ENCODE measurements at places on chromosomes 5 and 9. TPM values are rescaled to one million over a fixed set of nuclear protein-coding genes. Genes with fewer than 3 reads are reported as not detected.

DNA sequence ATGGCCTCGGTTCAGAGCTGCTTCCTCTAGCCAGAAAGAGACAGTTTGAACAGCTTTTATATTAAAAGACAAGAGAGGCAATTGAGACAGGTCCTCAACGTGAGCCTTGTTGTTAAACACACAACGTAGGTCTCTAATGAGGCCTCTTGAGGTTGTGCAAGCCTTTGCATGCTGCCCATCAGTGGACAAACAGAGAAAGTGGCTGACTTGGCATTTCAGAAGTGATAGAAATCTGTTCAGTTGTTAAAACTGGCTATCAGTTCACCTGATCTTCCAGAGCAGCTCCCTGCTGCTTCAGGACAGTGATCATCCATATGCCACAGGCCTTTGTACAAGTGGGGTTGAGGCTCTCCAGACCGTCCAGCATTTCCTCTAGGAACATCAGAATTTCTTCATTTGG lies 58.8 kb downstream of the MROH2B start:
- DNase-seq, result no peak

- no peak for DNase-seq
Measured at GRCh38 chr9:35836595-35836994, 7.6 kb downstream of the TMEM8B start.

DNA sequence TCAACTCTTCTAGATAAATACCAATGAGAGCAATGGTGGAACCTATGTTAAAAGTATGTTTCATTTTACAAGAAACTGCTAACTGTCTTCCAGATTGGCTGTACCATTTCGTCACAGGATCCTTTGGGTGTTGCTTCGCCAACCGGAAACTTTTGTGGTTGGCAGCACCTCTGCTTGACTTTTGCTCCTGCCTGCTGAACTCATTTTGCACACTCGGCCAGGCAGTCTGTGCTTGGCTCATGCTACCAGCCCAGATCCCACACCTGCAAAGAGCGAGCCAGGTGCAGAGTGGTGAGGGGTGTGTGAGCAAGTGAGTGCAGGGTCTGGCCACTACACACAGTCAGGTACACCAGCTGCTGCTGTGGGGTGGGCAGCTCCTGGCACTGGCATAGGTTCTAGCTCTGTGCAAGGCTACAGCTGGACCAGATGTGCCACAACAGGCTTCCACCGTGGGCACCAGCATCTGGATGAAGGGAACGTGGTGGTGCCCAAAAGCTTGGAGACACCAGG lies 422.3 kb downstream of the PRR16 start:
- no peak for DNase-seq

GRCh38 chr9:109181284-109181683 lies 14.2 kb upstream of the FRRS1L start:
- DNase-seq, result no peak

GFI1B gene
- 0.59 TPM for total RNA-seq
